ENCODE measurements at places on chromosomes 4 and X.
A peak's percentile ranks its signal among the peaks of the same experiment; 100 is the strongest.

DNA sequence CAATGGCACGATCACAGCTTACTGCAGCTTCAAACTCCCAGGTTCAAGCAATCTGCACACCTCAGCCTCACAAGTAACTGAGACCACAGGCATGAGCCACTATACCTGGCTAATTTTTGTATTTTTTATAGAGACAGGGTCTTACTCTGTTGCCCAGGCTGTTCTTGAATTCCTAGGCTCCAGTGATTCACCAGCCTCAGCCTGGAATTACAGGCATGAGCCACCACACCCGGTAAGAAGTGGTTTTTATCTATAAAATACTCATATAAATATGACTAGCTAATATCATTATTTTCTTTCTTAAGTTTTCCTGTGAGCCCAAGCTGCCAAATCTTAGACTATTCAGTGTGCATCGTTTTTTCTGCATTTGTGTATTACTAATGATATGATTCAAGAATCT, 4.4 kb downstream of the SCFD2 start:
- peak; percentile 8 for DNase-seq

DNA sequence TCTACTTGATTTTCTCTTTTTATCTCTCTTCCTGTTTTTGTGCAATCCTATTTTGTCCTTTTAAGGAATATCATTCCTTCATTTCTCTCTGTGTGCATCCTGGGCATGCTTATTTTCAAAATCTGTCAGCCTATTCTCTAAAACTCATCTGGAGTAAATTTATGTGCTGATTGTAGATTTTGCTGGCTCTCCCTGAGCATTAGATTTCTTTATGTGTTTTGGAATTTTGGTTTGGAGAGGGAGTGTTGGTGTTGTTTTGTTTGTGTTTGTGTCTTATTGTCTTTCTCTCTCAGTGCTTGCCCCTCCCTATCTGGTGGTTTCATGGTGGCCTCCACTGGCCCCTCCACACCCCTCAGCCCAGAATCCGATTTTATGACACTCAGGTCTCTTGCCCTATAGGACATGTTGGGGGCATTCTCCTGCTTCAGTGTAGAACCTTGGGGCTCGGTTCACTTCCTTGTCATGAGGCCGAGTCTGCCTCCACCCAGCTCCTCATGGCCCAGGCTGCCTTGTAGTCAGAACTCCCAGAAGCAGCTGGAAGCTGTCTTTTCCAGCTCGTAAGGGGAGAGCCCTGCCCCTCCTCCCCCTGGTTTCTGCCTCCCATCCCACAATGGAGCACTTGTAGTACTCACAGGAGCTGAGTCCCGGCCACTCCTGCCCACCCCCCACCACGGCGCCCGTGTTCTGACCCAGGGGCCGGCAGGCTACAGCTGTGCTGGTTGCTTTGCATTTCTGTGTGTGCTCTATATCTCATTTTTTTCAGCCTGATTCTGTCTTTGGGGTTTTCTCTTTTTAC, 24.5 kb upstream of the PJA1 start:
- DNase-seq = no peak

DNA sequence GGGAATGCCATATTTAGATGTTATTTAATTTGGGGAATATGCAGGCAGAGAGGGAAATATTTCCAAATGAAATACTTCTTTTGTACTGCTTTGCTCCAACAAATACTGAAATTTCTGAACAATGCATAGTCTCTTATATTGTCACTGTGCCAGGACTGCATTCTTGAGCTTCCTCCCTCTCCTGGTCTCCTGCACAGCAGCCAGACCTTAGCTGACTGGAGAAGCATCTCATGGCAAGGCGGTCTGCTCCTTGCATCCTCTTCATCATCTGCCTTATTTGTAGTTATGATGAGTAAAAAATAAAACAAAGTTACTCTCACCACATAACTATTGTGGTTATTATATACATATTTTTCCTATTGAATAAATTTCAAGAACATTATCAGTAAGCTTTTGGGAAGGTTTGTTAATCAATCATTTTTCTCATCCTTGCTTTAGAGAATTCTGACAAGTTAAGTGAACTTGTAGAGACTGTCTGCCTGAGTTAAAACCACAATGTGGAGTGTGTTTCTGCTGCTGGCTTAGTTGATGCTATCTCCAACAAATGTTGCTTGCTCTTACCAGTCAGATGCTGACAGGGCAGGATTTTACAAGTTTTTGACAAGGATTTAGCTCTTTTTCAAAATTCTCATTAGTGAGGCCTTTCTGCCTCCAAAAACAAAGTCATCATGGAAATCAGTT, 153.6 kb downstream of the SOWAHB start:
- DNase-seq = peak; percentile 27

- DNase-seq = no peak
Measured at GRCh38 chrX:136585262-136585661, 53.2 kb downstream of the VGLL1 start.

DNA sequence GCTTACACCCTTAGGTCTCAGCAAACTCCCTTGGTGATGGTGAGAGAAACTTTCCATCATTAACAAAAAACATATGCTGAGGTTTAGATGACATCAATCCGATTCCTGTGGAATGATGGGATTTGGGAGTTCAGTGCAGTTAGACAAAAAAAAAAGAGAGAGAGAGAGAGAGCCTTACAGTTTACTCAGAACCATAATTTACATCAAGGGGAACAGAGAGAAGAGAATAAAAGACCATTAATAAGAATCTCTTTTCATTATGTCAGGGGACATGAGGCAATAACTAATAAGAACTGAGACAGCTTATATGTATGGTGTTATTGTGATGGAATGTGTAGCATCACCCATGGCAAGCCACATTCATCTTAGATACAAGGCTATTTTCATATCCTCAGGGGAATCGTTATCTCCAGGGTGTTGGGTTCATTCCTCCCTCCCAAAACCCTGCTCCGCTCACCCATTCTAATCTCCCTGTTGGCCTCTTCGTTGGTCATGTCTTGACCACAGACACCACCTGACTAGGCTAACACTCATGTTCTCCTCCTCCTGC, 175.7 kb upstream of the MXRA5 start:
- peak; percentile 19 for DNase-seq

DNA sequence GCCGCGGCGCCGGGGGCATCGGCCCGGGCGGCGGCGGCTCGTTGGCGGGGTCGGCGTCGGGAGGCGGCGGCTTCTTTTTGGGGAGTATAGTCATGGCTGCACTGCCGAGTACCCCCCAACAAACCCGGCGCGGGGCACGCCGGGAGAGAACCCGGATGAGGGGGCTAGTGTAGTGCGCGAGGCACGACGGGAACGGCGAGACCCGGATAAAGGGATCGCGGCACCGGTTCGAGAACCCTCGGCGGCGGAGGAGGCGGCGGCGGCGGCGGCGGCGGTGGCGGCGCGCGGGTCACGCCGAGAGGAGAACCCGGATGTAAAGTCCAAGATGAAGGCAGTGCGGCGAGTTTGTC, at the start of gene OTUD5:
Gene OTUD5, minus strand, starts transcription at position 131 of the 350 bp plus-strand sequence. Its CDS starts 37 bp downstream, at position 94.
- no peak for DNase-seq

DNA sequence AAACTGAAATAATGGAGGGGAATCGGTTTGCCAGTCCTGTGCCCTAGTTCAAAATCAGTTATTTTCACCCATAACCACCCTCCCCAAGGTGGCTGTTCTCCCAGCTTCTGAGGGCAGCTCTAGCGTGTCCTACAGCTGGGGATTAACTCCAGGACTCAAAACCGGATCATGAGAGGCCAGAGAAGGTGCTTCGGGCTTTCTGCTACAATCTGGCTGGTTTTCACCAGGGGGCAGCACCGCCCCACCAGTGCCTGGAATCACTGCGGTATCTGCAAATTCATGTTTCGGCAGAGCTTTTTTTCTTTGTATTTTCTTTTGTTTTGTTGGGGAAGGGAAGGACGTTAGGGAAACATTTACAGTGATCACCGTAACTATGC, 28.4 kb downstream of the PDHA1 start:
- DNase-seq = peak; percentile 16

GRCh38 chr4:139524062-139524631, 31.9 kb downstream of the SETD7 start:
- DNase-seq = no peak

DNA sequence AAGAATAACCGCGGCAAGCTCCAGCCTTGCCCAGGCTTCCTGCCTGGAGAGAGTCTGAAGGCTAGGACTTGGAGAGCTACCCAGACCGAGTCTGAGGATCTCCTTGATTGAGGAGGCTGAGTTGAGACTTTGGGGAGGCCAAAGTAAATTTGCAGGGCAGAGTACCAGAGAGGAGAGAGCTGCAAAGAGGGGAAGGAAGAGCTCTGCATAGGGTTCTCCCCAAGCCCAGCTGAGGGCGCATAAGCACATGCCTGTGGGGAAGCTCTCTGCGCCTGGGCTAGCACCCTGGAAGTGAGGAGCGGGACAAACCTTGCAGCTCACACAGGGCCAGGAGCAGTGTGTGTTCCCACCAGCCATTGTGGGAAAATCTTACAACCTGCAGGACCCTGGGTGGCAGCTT, 56.1 kb downstream of the FAM193A start:
- no peak for DNase-seq

DNA sequence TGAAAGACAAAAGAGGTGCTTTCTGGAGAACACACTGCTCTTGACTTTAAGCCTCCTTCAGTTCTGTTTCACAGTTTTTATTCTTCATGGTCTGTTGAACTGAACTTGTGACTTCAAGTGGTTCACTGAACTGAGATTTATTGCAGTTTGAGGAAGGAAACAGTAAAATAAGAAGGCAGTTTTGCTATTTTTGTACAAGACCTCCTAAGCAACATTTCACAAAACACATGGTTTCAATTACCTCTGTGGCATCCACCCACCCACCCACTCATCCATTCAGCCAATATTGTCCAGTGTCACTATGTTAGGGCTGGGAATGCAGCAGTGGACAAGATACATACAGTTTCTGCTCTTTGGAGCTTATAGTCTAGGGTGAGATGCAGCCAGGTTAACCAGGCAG, 131.3 kb downstream of the IL1RAPL2 start:
- DNase-seq = no peak

GRCh38 chr4:95462921-95463320, 85.9 kb downstream of the UNC5C start:
- no peak for DNase-seq

DNA sequence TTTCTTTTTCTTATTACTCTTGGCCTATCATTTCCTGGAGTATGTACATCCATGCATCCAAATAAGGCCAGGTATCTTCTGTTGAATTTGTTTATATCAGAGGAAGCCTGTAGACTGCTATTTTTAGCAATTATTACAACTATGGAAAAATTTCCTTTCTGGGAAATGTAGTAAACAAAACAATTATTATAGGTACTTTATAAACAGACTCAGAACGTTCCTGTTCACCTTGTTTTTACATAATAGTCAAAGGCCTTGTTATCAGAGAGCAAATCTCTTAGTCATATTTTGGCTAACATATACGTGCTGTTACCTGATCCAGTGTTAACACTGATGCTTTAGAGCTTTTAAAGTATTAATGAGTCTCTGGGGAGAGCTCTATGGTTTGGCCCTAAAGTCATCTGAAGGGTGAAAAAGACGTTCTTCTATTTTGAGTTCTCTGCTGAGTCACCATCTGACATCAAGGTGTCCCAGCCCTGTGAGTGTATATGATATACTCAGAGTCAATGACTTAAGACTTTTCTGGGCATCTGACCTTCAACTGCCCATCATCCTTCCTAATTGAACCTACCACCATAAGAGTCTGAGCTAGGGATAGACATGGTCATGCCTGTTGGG, 7.3 kb downstream of the SPARCL1 start:
- DNase-seq = no peak

- DNase-seq = no peak
Measured at GRCh38 chr4:108636246-108636645, 14.2 kb upstream of the OSTC start.

DNA sequence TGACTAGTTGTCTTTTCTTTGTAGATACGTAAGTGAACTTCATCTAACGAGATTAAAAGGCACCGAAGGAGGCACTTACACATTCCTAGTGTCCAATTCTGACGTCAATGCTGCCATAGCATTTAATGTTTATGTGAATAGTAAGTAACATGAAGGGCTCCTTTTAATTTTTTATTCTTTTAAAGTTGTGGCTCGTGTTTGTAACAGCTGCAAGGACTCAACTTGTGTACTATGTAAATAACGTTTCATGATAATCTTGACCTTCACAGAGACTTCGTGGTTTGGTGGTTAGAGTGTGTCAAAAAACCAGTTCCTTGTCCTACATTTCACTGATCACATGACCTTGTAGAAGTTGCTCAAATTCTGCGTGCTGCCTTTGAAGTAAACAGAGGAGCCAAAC, 51.6 kb downstream of the KIT start:
- DNase-seq = no peak

GRCh38 chrX:154738011-154738738, 12.7 kb downstream of the GAB3 start:
- peak; percentile 11 for DNase-seq

DNA sequence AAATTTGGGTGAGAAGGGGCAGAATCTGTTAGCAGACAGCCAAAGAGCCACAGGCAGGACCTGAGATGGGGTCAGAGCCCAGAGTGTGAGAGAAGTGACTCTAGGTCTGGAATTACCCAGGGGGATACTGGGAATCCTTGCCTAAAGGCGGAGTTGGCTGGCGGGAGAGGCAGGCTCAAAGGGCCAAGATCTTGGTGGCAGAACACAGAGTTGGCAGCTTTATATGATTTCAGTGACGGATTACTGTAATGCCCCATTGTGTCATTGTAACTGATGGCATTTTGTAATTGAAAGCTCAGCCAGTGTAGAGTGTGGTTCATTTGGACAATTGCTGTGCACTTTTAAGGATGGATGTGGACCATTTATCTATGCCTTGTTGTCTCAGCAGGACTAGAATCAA, 77.3 kb downstream of the SMIM20 start:
- DNase-seq = no peak

DNA sequence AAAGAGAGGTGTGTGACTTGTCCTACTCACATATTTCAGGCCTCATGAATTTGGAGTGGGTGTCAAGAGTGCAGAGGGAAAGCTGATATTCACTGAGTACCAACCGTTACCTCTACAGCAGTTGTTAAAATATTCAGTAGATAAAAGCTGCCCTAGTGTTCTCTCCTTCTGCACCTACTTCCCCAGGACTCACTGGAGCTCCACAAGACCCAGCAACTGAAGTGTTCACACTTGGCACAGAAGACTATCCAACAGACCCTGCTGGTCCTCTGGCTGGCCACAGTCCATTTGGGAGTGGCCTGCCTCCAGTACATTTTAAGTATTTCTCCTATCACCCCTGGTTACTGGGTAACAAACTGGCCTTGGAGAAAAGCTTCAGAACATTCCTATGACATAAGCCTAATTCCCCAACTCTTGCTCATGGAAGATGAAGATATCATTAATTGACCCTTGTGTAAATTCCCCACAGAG, 70.8 kb downstream of the PPARGC1A start:
- DNase-seq = no peak

- DNase-seq = no peak
Measured at GRCh38 chr4:58265734-58266133, 1155.5 kb upstream of the IGFBP7 start.

GRCh38 chr4:158020734-158021346, 152.0 kb downstream of the GASK1B start:
- peak; percentile 54 for DNase-seq
